ENCODE measurements at places on chromosomes 2 and 18.

- DNase-seq = no peak
Measured at GRCh38 chr18:71437511-71437910, 1106.6 kb downstream of the CBLN2 start.

DNA sequence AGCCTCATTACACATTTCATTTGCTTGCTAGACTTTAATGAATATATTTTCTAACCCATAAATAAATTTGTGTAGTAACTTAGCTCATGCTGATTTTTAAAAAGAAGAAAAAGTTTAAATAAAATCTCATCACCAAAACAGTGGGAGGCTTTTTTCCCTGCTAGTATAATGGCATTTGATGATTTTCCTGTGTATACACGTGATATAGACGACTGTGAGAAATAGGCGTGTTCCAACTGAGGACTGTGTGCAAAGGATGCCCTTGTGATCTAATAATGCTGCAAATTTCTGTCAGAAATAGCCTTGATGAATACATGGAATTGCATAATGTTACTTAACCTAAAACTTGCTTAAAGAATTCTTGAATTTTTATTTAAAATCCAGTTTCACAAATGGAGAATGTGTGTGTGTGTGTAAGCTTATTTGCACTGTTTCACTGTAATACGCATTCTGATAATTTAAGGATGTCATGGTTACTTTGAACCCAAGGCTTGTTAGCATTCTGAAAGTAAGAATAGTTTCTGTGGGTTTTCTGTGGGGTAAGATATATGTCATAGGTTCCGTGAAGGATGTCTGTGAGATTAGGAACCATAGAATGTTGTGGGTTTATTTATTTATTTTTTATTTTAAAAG is 178.0 kb downstream of the DLGAP1 start:
- DNase-seq = no peak

GRCh38 chr2:145851730-145852129 is 1331.8 kb upstream of the ZEB2 start:
- peak; percentile 23 for DNase-seq

- DNase-seq = no peak
Measured at GRCh38 chr18:8808001-8808400, 102.6 kb downstream of the MTCL1 start.

- peak; percentile 90 for DNase-seq
Measured at GRCh38 chr18:48022531-48023329, 92.3 kb upstream of the SMAD2 start.

DNA sequence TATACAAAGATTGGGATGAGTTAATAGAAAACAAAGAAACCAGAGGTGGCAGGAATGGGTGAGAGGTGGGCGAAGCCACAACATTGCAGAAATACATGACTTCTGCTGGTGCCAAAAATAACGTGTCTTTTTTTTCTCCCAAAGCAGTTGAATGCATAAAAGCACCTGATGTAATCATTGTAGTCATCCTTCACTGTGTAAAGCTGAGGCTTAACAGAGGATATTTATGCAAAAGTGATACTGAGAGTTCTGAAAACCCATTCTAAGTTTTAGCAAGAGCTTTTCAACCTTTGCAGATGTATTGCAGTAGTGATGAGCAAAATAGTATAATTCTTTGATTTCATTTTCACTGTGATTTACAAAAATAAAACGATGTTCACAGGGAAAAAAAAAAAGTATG is 173.0 kb downstream of the PTGR3 start:
- DNase-seq = no peak

DNA sequence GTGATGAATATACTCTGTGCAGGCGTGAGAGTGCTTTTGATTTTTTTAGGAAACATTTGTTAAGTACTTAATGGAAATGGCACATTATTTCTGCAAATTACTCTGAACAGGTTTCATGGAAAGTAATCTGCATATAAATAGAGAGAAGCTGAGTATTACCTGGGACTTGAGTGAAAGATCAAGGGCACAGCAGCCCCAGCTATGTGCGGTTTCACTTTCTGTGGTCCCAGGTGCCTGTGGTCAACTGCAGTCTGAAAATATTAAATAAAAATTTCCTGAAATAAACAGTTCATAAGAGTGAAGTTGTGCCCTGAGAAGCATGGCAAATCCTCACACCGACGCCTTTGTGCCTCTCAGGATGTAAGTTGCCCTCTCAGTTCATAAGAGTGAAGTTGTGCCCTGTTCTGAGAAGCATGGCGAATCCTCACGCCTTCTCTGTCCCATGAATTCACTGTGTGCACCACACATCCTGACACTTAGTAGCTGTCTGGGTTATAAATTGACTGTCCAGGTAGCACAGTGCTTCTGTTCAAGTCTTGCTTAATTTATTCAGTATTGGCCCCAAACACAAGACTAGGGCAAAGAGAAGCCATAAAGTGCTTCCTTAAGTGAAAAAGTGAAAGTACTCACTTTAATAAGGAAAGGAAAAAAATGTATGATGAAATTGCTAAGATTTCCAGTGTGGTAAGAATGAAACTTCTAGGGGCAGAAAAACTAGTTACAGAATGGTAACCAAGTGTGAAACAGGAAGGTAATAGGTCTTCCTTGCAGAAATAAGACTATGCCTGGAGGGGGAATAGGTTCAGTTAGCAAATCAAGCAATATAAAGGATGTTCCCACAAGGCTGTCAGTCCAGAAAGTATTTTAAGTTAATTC is 4.3 kb upstream of the SNTG2 start:
- DNase-seq = no peak

DNA sequence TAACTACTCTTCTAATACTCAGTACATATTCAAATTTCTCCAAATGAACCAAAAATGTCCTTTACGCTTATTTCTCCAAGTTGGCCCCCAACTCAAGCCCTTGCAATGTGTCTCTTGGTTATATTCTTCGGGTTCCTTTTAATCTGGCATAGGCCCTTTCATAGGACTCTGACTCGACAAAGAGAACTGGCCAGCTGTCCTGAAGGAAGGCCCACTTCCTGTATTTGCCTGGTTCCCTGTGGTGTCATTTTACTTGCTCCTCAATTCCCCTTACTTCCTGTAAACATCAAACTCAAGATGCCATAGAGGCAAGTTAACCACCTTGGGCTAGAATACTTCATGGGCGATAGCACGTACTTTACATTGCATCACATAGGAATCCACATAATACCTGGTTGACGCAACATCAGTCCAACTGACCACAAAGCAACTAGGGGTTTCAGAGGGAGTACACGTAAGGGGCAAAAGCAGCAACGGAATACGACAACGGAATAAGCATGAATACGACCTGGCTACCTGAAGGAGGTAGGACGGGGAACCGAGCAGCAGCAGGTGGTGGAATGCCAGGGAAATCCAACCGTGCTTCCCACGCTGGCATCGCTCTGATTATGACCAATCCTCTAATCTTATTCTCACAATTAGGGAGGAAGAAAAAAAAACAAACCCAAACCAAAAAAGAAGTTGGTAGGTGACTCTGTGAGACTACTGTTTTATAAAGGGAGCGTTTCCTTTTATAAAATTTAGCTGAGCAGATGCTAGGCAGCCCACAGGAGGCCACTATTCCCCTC is 823 bp upstream of the GORASP2 start:
- DNase-seq = peak; percentile 7
